Activated CD4-positive, alpha-beta T cell treated with anti-CD3 and anti-CD28 coated beads, Interleukin-2, amount 10 ng/mL, durations not matched to agents 24 days and 14 days (primary cell): ENCODE measurements at places on chromosomes 1 and 21. TPM values are rescaled to one million over a fixed set of nuclear protein-coding genes. Genes with fewer than 3 reads are reported as not detected.

Gene OLIG2
- not detected in 2 replicates for total RNA-seq

Gene GPX7
- 28.0 and 29.4 TPM in 2 replicates for total RNA-seq

Gene CHD5
- 0.59 and 0.63 TPM in 2 replicates for total RNA-seq

GRCh38 chr1:192610112-192610889, 25.6 kb upstream of the RGS13 start:
- DNase-seq, result no peak

- DNase-seq, result no peak
Observed at GRCh38 chr1:36707221-36707620, 224.5 kb upstream of the CSF3R start.

DNA sequence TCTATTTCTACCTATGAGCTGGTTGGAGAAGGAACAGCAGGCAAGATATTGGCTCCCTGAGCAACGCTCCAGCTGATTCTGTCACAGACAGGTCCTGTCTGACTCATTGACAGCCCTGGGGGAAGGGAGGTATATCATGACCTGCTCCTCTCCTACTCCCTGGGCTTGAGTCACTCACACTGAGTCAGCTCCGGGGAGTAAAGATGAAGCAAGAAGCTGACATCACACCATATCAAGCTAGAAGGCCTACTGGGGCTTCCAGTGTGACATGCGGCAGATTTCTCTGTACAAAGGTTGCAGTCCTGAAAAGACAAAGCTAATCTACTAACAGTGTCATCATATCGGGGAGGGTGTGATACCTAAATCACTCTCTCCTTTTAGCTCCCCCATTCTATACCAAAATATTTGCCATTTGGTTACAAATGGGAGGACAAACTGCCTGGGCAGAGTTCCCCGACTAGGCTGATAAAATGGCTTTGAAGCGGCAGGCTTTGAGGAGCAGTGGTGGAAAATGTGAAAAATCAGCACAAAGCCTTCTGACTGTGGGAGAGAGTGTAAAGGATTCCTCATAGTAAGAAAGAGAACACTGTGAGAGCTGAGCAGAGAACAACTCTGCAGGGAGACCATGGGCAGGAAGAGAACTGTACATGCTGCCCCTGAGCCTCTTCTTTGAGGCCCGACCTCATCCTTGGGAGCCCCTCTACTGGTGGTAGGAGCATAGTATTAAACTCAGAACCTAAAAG, 15.5 kb downstream of the PI4KB start:
- peak; percentile 85 for DNase-seq

GRCh38 chr1:198556971-198557370, 16.5 kb upstream of the ATP6V1G3 start:
- DNase-seq, result peak; percentile 86

DNA sequence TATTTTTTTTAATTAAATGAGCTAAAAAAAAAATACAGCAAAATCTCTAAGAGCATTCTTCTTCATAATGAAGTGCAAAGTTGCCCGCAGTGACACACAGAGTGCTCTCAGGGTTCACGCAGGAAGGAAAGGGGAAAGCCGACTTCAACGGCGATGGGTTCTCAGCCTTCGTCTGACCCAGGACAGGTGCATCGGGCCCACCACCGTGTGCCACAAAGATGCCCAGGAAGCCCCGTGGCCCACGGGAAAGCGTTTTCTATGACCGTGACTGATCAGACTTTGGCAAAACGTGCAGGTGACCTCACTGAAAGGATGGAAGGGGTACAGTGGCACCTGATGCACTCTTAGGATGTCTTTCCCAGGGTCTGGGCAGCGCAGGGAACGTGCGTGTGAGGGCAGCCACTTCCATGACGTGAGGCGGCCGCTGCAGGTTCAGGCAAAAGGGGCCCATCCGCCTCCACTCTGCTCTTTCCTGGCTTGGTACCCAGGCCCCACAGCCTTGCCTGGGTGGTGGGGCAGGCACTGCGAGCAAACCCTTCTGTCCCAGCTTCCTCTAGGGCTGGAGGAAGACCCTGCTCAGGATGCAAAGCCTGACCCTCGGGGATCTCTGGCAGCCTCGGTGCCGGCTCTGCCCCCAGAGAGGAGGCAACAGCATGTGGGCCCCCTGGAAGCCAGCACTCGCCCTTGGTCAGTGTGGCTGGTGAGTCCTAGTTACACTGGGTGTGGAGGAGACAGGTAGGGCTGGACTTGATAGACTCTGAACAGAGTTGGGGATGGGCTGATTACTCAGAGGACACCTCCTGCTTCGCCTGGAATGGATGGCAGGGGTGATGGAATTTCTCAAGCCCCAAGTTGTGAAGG, 8.3 kb downstream of the LRRC47 start:
- DNase-seq, result no peak

DNA sequence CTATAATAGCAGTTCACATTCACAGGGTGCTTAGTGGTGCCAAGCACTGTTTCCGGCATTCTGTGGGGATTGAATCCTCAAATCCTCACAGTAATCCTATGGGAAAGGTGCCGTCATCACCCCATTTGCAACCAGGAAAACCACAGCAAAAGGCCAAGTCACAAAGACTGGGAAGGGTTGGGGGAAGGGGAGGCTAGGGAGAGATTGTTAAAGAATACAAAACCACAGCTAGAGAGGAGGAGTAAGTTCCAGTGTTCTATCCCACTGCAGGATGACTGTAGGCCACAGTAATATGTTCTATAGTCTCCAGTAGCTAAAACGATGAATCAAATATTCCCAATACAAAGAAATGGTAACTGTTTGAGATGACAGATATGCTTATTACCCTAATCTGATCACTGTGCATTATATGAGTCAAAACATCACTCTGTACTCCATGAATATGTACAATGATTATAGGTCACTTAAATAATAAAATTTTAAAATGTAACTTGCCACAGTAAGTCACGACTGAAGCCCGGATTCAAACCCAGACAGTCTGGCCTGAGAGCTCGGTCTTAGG, 256.8 kb downstream of the TOMM20 start:
- DNase-seq, result no peak

DNA sequence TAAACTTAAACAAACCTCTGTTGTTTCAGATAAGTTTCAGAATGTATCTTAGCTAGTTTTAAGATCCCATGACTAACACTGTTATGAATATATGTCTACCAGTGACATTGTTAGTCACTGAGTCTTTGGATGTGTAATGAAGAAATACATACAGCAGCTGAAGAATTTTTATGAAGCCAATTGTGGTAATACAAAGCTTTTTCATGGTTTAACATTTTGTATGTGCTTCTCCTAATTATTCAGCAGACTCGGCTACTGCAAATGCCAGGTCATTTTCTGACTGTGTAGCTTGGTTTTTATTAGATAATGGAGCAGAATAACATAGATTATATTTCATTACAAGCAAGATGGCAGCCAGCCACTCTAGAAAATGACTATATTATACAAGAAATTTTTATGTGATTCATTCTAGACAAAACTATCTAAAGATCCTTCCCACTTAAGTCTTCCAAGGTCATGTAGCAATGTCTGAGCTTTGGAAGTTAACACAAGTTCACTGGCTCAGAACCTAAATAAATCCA, 147.8 kb downstream of the TNFSF18 start:
- DNase-seq, result no peak
